ENCODE measurements at places on chromosomes 7 and 10.

DNA sequence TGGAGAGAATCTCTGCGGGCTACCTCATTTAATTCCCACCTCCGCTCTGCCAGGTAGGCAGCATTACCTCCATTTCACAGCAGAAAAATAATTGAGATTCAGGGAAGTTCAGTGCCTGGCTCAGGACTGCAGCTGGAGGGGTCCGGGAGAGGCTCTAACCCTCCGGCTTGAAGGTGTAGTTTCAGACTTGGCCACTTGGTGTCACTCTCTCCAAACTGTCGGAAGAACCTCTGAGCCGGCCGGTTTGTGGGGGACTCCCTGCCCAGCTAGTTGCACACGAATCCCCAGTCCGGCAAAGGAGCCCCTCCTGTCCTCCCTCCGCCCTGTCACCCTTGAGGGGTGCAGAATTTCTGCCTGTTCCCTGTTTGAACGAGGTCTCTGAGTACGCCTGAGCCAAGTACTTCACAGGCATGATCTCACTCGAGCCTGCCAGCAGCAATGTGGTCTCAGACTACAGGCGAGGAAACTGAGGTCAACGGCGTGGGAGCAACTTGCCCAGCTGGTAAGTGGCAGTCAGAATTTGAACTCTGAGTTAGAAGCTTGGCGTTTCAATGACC, 144.7 kb upstream of the ZNF716 start:
- DNase-seq: no peak

GRCh38 chr10:69389827-69390490, 26.8 kb downstream of the TACR2 start:
- DNase-seq: peak; percentile 45

GRCh38 chr10:6200734-6201515, 1.8 kb upstream of the PFKFB3 start:
- no peak for DNase-seq

DNA sequence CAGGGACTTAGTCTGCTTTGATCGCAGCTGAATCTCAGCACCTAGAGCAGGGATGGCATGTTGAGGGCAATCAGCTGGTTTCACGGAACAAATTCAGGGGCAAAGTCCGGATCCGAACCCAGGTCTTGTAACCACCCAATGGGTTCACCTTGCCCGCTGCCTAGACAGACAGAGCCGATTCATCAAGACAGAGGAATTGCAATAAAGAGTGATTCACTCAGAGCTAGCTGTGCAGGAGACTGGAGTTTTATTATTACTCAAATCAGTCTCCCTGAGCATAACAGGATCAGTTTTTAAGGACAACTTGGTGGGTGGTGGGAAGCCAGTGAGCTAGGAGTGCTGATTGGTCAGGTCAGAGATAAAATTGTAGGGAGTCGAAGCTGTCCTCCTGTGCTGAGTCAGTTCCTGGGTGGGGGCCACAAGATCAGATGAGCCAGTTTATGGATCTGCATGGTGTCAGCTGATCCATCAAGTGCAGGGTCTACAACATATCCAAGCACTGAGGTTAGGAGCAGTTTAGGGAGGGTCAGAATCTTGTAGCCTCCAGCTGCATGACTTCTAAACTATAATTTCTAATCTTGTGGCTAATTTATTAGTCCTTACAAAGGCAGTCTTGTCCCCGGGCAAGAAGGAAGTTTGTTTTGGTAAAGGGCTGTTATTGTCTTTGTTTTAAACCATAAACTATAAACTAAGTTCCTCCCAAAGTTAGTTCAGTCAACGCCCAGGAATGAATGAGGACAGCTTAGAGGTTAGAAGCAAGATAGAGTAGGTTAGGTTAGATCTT, 43.5 kb upstream of the CHST3 start:
- no peak for DNase-seq

DNA sequence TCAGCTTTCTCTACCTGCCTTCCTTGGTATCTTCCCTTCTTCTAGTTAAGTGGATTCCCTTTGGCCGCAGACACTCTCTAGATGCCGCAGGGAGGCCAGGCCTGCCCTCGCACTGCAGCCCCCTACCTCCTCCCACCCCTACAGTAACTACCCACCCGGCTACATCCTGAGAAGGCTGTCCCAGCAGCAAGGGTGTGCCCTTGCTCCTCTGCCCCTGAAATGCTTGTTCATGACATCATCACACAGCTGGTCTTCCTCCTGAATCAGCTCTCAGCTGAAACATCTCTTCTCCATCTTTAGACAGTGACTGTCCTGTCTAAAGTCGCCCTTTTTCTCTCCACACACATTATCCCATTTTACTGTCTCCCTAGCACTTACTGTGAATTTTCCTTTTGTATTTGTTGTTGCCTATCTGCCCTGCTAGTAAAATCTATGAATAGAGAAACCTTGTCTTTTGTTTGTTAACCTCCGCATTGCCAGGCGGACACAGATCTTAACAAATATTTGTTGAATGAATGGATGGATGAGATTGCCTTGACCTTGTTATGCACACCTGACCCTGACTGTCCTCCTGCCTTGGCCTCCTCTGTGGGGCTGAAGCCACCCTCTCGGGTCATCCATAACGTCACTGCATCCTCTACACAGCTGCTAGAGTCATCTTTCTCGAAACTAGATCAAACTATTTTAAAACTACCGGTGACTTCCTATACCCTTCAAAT, 108.9 kb upstream of the GATA3 start:
- no peak for DNase-seq

DNA sequence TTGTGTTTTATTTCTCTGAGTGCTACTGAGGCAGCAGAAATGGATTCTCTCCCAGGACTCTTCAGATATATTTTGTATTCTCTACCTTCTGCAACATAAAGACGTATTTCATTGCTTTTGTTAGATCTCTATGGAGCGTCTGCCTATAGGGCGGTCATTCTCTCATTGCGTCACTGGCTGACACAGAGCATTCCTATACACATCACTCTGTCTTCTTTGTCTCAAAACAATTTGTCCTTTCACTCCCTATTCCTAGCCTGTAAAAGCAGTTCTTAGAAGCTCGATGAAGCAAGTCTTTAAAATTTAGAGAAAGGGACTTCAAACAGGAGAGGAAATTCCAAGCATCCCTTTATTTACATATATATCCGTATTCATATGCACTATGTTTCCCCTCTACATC, 120.6 kb downstream of the CPED1 start:
- DNase-seq: no peak

GRCh38 chr7:116505823-116506222, 6.3 kb downstream of the CAV2 start:
- DNase-seq: no peak

DNA sequence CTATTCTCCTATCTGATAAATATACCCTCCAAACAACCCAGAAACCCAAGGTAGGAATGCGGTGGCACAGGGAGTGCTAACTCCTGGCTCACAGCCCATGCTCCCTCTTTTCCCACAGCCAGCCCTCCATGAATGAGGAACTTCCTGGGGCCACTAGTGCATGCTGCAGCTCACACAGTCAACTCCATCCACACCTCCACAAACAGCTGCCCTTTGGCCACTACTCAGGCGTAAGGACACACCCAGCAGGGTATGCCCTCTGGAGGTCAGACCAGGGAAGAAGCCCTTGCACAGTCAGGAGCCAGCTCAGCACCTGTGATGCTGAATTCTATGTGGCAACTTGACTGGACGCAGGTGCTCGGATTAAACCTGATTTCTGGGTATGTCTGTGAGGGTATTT, 85.2 kb upstream of the PIK3CG start:
- DNase-seq: no peak

DNA sequence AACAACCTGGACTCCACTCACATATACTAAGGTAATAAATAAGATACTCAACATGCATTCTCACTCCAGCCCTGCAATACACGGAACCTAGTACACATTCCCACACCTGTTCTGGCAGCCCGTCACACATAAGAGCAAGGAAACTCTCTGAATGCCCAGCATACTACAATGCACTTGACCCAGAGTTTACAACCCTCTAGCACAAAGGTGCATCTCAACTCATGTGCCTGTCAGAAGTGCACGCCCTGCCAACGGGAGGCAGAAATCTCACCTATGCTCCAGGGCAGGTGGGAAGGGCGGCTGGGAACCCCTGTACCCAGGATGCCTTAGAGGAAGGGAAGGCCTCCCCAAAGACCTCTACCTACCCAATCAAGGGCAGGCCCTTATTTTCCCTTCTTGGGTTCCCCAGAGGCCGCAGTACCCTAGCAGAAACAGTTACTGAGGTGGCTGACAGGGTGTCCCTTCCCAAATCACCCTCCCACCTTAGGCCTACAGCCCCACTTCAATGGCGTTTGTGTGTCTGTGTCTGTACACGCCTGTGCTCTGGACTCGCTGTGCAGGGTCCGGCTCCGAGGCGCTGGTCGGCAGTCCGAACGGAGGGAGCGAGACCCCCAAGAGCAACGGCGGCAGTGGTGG, 2.0 kb downstream of the EVX1 start:
- no peak for DNase-seq

All from fibroblast of the conjunctiva (primary cell).